Activated naive CD4-positive, alpha-beta T cell treated with anti-CD3 and anti-CD28 coated beads, Interleukin-2, amount 10 ng/mL, durations not matched to agents 5 hours and 36 hours (primary cell): ENCODE measurements at places on chromosomes 12 and 14. TPM values are rescaled to one million over a fixed set of nuclear protein-coding genes. Genes with fewer than 3 reads are reported as not detected.

The USP44 gene
- 4.2 TPM for total RNA-seq

The GPRC5D gene
- 0.99 TPM for total RNA-seq

The SMCO2 gene
- 0.18 TPM for total RNA-seq

The FLRT2 gene
- total RNA-seq, result not detected

The ACRBP gene
- 2.4 TPM for total RNA-seq
